Endodermal cell (in vitro differentiated cells): ENCODE measurements at places on chromosomes 12 and 14.

GRCh38 chr12:30882706-30883105, 43.8 kb upstream of the TSPAN11 start:
- no peak for DNase-seq

GRCh38 chr12:33734871-33735270, 287.4 kb upstream of the ALG10 start:
- no peak for DNase-seq

DNA sequence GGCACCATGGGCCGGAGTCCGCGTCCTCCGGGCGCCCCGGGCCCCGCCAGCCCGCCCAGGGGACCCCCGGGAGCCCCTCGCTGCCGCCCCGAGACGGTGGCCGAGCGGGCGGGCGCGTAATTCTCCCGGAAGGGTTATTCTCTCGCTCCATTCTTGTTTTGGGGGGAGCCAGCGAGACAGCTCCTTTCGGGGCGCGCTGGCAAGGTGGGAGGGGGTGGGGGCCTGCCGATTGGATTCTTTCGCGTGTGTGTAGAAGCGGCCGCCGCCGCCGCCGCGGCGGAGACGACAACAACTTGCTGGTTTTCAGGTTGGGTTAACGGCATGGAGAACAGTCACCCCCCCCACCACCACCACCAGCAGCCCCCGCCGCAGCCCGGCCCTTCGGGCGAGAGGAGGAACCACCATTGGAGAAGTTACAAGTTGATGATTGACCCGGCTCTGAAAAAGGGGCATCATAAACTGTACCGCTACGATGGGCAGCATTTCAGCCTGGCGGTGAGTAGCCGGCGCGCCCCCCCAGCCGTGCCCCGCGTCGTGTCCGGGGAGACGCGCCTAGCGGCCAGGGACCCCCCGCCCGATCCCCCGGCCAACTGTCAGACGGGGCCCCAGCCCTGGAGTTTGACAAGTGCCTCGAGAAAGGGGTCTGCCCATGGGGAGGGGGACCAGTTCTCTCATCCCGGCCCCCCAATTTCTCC, 755 bp downstream of the SETD1B start:
- DNase-seq = peak; percentile 77

- DNase-seq = no peak
Observed at GRCh38 chr12:108295641-108296040, 43.5 kb downstream of the CMKLR1 start.

DNA sequence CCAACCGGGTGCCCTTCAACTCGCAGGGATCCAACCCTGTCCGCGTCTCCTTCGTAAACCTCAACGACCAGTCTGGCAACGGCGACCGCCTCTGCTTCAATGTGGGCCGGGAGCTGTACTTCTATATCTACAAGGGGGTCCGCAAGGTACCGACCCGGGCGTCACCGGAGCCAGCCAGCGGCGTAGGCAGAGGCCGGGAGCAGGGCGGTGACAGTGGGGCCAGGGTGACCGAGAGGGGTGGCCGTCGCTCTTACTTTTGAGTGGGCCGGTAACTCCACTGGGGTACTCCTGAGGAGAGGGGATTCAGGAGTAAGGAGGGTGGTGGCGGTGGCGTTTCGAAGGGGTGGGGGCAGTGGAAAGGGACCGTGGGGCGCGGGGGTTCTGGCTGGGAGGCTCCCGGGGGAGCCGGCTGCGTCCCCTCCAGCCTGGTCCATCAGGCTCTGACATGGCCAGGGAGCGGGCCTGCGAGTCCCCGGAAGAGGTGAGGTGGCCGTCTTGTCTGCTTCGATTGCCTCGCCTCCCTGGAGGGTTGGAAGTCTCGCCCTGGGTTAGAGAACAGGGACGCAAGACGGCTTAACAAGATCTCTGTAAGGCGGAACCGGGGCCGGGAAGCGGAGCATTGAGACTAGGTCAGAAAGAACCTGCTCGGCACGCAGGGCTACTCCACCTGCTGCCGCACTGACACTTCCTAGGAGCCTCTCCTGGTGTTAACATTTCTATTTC, 491 bp downstream of the WDR20 start:
- peak; percentile 70 for DNase-seq

GRCh38 chr12:64753427-64753826, 5.8 kb downstream of the GNS start:
- DNase-seq = no peak
